ENCODE measurements at places on chromosomes 3 and 15. TPM values are rescaled to one million over a fixed set of nuclear protein-coding genes. Genes with fewer than 3 reads are reported as not detected.
A peak's percentile ranks its signal among the peaks of the same experiment; 100 is the strongest.

DNA sequence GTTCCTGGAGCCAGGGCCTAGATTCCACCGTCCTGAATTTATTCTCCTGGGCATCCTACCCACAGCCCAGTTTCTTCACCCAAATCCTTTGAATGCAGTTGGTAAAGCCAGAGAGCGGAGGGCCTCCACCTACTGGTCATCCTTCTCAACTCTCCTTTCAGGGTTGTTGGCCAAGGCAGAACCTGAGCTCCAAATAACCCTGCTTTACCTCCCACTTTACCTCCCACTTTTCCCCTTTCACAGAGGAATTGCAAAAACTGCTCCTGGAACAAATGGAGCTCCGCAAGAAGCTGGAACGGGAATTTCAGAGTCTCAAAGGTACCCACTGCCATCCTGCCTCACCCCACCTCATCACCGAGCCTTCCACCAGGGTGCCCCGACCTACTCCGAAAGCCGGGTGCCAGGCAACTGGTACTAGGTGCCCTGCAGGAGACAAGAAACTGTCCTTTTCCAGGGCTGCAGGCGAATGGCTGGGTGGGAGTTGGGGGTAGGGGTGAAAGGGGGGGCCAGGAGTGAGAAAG is 6.8 kb downstream of the SKOR1 start:
- DNase-seq = peak; percentile 72

FBXW12 gene
- 0.82 TPM for total RNA-seq

SLC9C1 gene
- 0.31 TPM for total RNA-seq

- DNase-seq = no peak
Observed at GRCh38 chr3:141248064-141248463, 16.4 kb downstream of the PXYLP1 start.

GRCh38 chr15:69475769-69476358 is 23.2 kb downstream of the RPLP1 start:
- DNase-seq = peak; percentile 74

DNA sequence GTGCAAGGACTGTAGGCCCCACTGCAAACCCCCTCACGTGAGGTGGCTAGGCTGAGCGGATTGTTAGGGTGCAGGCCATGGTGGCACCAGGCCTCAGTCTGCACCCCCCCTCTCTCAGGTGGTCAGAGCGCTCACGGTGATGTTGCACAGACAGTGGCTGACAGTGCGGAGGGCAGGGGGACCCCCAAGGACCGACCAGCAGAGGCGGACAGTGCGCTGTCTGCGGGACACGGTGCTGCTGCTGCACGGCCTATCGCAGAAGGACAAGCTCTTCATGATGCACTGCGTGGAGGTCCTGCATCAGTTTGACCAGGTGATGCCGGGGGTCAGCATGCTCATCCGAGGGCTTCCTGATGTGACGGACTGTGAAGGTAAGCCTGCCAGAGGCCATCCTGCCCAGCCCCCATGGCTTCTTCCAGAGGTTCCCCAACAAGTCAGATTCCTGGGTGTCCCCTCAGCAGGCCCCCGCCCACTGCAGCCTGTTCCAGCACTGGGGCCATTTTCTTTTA is 18.2 kb downstream of the ATRIP start:
- DNase-seq = no peak

DNA sequence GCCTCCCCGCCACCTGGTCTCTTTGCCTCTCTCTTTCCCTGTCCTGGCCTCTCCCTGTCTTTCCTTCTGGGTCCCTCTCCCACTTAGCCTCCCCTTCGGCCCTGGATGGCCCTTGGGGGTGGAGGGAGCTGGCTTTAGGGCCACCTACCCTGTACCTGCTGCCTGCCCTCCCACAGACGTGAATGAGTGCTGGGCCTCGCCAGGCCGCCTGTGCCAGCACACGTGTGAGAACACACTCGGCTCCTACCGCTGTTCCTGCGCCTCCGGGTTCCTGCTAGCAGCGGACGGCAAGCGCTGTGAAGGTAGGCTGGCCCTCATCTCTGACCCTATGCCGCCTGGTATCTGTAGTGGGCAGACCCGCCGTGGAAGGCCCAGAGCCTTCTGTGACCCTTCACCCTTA is 80.7 kb downstream of the FBLN2 start:
- DNase-seq = no peak

PLIN1 gene
- 0.07 TPM for total RNA-seq

DNA sequence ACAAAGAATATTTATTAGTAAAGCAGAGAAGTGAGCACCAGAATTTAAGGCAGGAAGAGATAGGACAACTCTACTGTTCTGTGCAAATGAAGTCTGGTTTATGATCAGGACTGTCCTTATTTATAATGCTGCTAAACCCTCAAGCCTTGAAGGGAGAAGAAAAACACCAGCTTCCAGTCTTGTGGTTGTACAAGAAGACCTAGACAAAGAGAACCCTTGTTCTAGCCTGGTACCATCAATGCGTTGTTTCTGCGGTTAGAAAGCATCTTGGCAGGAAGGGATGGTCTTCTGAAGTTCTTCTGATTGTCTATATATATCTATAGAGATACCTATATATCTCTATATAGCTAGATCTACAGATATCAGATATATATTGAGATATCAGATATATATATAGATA is 33.8 kb downstream of the PDCD10 start:
- DNase-seq = no peak

GRCh38 chr3:188266562-188267274 is 112.8 kb downstream of the LPP start:
- DNase-seq = no peak

GRCh38 chr3:21054064-21054463 is 696.9 kb downstream of the ZNF385D start:
- no peak for DNase-seq

DNA sequence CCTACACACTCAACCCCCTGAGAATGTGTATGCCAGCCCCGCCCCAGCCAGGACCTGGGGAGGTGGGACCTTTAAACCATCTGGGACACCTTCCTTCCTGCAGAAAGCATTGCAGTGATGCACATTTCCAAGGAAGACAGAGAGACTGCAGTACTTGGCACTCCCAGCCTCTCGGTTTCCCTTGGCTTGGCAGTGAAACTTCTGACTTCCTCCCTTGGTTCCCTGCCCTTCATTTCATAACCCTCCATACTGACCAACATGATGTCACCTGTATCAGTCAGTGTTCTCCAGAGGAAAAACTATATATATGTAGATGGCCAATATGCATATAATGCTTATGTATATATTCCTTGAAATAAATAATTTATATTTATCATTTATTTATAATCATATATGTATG is 103.2 kb downstream of the SST start:
- DNase-seq = no peak

DNA sequence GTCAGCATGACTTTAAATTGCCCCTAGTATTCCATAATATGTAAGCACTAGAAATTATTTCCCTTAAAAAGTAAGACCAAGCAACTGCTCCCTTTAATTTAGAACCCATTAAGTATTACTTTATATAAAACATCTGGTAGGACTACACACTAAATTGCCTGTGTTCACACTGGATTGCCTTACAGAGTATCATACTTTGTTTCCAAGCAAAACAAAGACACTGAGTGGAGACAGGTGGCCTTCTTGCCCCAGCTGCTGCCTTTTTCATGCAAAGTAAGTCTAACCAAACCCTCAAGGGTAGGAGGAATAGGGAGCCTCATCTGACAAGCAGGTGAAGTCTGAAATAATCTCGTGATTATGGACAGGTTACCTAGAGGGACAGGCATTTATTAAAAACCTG is 87.3 kb downstream of the PEX5L start:
- DNase-seq = no peak

DNA sequence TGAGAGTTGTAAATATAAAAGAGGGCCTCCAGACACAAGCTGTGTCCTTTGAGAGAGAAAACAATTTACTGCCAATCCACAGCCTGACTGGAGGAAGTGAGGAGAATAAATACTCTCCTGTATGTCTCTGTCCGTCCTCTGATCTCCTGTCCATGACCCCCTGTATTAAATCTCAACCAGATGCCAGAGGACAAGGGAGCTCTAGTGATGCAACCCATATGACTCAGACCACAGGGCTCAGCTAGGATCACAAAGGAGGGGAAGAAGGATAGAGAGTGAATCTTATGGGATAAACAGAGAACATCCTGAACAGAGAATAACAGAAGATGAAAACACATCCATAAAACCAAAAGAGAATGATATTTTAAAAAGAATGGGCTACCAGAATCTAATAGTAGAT is 482.6 kb downstream of the PLOD2 start:
- DNase-seq = no peak

GRCh38 chr3:58651276-58651675 is 15.3 kb downstream of the FAM3D start:
- no peak for DNase-seq

DNA sequence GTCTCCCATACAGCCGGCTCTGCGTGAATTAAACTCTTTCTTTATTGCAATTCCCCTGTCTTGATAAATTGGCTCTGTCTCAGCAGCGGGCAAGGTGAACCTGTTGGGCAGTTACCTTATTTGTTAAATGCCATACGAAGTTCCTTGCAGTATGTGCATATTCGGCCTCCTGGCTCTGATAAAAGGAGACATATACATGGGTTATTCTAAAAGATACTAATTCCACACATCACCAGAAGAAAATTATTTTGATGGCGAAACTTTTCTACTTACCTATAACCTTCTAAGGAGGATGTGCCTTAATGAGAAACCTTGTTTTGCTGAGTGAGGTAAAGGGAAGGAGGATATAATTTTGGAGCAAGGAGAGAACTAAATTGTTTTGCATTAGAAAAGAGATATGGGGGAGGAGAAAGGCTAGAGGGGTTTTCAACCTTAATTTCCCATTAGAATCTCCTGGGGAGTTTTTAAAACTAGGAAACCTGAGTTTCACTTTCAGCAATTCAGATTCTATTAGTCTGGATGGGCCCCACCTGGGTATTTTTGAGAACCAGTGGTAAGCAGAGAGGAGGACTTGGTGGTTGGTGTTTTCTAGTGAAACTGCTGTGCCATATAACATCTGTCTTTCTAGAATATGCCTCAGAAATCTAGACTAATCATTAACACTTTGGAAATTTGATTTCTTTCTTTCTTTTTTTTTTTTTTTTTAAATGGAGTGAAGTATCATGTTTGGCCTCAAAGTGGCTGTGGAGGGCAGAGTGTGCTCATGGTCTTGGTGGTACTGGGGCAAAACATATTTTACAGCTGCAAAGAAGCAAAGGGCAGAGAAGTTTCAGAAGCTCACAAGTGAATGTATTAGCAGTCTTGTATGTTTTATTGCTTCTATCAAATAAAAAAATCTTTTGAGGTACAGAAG is 23.0 kb downstream of the NANOGP8 start:
- no peak for DNase-seq

DNA sequence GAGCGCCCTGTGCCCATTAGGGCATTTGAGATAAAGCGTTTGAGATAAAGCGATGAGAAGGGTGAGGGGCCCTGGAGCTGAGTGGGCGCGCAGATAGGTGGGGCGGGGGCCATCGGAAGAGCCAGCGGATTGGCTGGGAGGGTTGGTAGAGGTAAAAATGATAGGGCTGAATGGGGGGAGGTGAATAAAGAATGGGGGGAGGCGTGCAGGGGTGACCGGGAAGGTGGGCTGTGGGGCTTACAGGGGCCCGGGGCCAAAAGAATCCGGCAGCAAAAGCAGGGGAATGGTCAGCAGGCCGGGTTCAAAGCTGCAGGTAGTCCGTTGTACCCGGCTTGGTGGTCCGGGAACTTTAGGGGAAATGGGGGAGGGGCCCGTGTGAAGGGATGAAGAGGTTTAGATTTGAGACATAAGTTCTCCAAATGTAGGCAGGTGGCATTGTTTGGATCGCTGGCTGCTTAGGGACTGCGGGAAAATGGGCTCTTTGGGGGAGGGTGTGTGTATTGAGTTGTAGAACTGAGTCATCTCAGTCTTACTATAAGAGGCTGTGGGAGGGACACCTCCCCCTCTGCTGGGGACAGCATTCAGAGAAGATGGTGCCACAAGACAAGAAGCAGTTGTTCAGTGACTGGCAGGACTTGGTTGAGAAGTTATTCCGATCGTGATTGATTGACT is 610 bp downstream of the ARID3B start:
- DNase-seq = peak; percentile 61

DNA sequence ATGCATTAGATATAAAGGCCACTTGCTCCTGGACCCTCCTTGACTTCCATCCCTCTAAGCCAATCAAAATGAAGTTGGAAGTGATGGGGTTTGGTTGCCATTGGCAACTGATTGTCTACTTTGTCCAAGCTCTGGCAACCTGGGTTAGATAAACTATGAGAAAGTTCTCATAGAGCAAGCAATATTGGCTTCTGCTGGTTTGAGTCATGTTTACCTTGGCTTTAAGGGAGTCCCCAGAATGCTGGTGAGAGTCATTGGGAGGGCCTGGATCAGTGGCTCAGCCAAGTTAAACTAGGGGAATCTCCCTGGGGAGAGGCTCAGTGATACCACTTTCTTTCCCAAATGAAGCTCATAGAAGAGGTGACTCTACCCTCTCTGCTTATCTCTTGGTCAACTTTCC is 176.3 kb upstream of the ROPN1 start:
- DNase-seq = no peak

- DNase-seq = no peak
Observed at GRCh38 chr3:102936511-102937045, 501.8 kb downstream of the ZPLD1 start.

LARP6 gene
- 19.3 TPM for total RNA-seq

DNA sequence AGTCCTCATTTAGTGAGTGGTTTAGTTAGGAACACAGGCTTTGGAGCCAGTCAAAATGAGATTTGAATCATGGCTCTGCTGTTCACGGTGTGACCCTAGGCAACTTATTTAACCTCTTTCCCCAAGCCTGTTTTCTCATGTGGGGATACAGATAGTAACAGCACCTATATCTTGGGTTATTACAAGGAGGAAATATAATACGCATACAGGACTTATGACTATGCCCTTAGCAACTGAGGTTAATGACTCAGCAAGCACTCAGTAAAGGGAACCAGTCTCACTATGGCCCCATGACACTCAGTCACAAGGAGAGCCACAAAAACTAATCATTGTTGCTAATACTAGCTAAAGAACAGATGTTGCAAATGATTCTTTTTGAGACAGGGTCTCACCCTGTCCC is 45.9 kb downstream of the SUMF1 start:
- no peak for DNase-seq

RPL4 gene
- total RNA-seq = 7,728 TPM

- DNase-seq = peak; percentile 37
Observed at GRCh38 chr3:174540116-174540908, 318.8 kb upstream of the NAALADL2 start.

DNA sequence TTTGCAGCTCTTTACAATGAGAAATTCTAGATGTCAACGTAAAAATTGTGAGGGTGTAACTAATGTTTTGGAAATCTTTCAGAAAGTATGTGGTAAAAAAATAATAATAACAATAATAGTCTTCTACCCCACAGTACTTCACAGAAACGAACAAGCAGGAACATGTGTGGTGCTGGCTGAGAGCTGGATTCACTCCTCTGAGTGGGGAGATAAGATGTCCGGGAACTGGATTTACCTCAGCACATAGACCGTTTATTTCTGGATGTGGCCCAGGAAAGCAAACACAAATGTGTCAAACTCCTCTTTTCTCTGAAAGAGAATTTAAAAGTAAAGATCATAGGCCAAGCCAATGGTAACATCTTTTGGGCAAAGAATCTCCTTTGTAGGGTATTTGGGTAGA is 103.4 kb downstream of the SLC49A4 start:
- DNase-seq = no peak

SLC2A2 gene
- not detected for total RNA-seq

RFT1 gene
- 17.0 TPM for total RNA-seq

NISCH gene
- 146 TPM for total RNA-seq

GRCh38 chr3:126934991-126935390 is 47.9 kb upstream of the PLXNA1 start:
- no peak for DNase-seq

CYP11A1 gene
- total RNA-seq = 1.1 TPM

C2CD4A gene
- total RNA-seq = not detected
